ENCODE measurements at places on chromosomes 6 and 20.

DNA sequence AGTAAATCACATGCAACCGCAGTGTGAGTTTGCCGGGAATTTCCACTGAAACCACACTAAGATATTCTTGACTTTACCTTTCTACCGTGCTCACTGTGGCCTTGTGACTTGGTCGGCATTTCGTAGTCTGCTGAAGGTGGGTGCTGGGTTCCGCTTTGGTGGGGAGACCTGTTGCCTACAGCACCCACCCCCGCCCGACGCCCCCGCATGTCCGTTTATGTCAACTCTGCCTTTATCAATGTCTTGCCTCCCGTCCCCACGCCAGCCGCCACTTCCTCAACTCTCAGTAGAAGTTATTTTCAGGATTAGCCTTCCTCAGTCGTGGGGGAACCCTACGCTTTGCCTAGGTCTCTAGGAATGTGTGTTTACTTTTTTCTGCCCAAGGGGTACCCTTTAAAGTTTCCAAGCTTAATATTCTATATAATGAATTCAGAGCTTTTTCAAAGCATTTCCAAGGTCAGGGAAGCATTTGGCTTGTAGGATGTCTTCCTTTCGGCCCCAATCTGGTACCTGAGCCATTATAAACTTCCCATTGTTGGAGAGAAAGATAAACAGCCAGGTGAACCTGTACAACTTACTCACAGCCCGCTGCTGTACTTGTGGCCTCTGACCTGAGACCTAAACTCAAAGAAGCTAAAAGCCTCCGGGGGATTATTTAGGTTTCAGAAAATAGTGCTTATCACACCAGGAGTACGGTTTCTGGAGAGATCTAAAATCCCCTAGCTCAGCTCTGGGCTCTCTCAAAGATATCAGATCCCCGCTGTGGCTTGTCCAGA is 54.2 kb downstream of the TBC1D7 start:
- H3K4me3 ChIP-seq, result no peak overlapping the region
- no peak overlapping the region for H3K27ac ChIP-seq
- H3K36me3 ChIP-seq, result no peaks in the 10 kb centered on the region
- no peaks in the 10 kb centered on the region for H3K4me1 ChIP-seq
- no peaks in the 10 kb centered on the region for H3K27me3 ChIP-seq
- DNase-seq, result no peak

DNA sequence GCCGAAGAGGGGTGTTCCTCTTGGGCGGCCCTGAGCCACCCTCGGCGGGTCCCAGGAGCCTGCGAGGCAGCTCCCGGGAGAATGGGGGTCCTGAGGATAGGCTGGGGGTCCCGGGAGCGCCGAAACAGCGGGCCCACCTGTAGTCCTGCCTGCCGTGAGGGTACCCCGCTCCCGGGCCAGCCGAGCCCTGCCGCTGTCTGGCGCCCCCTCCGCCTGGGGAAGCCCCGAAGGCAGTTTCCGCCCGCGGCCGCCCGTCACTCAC is 280 bp downstream of the SPATA2 start:
- no peaks in the 10 kb centered on the region for H3K27me3 ChIP-seq
- H3K4me1 ChIP-seq, result peaks cover 31% of the 10 kb centered on the region
- no peak for DNase-seq
- H3K4me3 ChIP-seq, result peak overlapping the region; percentile 98
- H3K27ac ChIP-seq, result peak overlapping the region; percentile 90
- no peaks in the 10 kb centered on the region for H3K36me3 ChIP-seq

DNA sequence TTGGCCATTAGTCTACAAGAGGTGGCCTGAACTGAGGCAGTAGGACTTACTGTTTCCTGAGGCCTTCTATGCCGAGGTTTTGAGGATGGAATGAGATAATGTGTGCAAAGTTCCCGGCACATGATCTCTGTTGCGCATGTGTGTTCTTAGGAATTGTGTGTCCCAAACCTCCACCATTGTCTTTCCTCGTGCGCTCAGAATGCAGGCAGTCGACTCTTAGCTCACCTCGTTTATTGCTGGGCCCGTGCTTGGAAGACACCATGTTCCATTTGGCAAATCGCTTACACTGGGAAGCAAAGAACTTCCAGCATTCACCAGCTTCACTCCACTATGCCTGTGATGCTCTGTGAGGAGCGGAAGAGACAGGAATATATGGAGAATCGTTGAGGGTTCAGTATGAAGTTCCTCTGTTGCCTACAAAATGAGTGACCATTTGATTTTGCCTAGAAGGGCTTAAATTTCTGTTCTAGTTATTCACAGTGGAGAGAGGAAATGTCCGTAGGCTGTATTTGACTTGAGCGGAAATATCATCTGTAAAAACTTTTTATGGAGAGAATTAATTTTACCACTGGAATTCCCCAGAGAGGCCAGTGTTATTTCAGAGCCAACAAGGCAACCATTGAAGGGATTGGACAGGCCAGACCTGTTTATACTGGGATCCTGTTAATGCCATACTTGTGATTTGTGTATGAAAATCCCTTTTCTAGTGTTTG is 75.7 kb upstream of the CLDN20 start:
- H3K36me3 ChIP-seq, result no peaks in the 10 kb centered on the region
- no peak overlapping the region for H3K4me3 ChIP-seq
- DNase-seq, result no peak
- peaks cover 56% of the 10 kb centered on the region for H3K4me1 ChIP-seq
- peak overlapping the region; percentile 90 for H3K27ac ChIP-seq
- H3K27me3 ChIP-seq, result no peaks in the 10 kb centered on the region

GRCh38 chr6:119328254-119328653 is 21.3 kb downstream of the MAN1A1 start:
- H3K4me3 ChIP-seq, result no peak overlapping the region
- DNase-seq, result no peak
- H3K4me1 ChIP-seq, result no peaks in the 10 kb centered on the region
- no peak overlapping the region for H3K27ac ChIP-seq
- no peaks in the 10 kb centered on the region for H3K36me3 ChIP-seq

DNA sequence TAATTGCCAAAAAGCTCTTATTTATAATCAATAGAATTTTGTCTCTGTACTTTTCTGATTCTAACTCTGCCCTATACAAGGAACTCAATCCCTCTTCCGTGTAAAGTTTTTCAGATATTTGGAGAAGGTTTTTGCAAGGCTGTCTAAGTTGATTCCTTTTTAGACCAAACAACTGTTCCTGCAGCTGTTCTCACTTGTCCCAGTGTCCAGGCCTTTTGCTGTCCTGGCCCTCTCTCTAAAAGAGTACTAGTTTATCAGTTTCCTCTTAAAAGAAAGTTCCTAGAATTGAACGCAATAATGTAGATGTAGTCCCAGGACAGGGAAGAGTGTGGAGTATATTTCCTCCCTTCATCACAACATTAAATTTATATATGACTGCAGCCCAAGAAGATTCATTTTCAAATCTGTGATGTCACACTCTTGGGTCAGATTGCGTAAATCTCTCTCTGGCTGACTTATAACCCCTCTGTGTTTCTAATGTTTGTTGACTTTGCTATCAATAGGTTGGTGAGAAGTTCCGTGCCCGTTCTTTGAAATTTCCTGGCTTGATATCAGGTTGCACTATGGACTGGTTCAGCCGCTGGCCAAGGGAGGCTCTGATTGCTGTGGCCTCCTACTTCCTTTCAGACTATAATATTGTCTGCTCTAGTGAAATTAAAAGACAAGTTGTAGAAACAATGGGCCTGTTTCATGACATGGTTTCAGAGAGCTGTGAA is 139.4 kb upstream of the GLP1R start:
- no peak for DNase-seq
- no peaks in the 10 kb centered on the region for H3K4me1 ChIP-seq
- no peaks in the 10 kb centered on the region for H3K36me3 ChIP-seq
- no peak overlapping the region for H3K27ac ChIP-seq

DNA sequence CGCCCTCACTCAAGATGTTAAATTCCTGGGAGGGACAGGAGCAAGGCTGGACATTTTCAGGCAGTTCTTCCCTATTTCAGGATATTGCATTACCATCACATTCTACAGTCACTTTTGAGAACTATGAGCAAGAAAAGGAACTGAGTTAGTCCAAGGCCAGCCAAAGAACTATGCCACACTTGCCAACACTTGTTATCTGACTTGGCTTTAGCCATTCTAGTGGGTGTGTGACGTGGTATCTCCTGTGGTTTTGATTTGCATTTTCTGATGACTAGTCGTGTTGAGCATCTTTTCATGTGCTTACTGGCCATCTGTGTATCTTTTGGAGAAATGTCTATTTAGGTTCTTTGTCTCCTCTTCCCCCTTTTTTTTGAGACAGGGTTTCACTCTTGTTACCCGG is 12.0 kb downstream of the XRN2 start:
- H3K27me3 ChIP-seq, result no peaks in the 10 kb centered on the region
- H3K4me3 ChIP-seq, result no peak overlapping the region
- no peak for DNase-seq
- peaks cover 27% of the 10 kb centered on the region for H3K4me1 ChIP-seq
- H3K27ac ChIP-seq, result no peak overlapping the region

DNA sequence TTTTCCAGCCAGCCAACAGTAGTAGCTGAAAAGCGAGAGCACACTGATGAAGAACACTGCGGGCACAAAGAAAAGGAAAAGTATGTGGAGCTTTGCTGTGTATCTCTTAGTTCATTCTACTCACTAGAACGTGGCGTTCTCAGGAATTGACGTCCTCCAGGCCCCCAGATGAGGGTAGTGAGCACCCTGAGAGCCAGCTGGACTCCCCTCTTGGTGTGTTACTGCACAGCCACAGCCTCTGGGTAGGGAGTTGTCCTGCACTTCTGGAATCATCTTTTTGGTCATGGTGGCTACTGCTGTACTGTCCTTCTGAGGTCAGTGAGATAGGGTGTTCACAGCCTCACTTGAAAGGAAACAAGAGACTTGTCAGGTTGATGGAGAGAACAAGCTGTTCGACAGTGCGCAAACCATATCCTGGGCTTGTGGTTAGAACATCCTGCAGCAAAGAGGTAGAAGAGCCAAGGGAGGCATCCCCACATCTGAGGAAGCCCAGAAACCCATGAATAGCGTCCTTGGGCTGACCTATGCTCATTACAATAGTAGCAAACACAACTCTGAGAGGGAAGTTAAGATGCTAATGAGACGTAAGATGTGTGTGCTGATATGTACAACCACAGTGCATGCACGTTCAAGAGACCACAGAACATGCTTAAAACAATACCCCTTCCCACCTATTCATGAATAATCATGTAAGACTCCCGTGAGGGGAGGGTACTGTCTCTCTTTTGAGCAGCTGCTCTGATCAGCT is 14.6 kb upstream of the HLA-F start:
- no peak overlapping the region for H3K27ac ChIP-seq
- H3K27me3 ChIP-seq, result peaks cover 51% of the 10 kb centered on the region
- H3K4me1 ChIP-seq, result no peaks in the 10 kb centered on the region

- H3K4me1 ChIP-seq, result peaks cover 11% of the 10 kb centered on the region
- peaks cover 15% of the 10 kb centered on the region for H3K27me3 ChIP-seq
- H3K36me3 ChIP-seq, result no peaks in the 10 kb centered on the region
- H3K4me3 ChIP-seq, result peak within 1 kb of the TSS; percentile 79
Measured at GRCh38 chr20:6767536-6768227, at the start of gene BMP2. TSS of gene BMP2 (plus strand) at chr20:6767686. CDS start at chr20:6770127, 2,441 bp downstream.

- no peaks in the 10 kb centered on the region for H3K4me1 ChIP-seq
- no peaks in the 10 kb centered on the region for H3K27me3 ChIP-seq
- H3K27ac ChIP-seq, result no peak overlapping the region
- DNase-seq, result no peak
- no peaks in the 10 kb centered on the region for H3K36me3 ChIP-seq
Measured at GRCh38 chr6:164744301-164744700, 565.1 kb downstream of the C6orf118 start.

DNA sequence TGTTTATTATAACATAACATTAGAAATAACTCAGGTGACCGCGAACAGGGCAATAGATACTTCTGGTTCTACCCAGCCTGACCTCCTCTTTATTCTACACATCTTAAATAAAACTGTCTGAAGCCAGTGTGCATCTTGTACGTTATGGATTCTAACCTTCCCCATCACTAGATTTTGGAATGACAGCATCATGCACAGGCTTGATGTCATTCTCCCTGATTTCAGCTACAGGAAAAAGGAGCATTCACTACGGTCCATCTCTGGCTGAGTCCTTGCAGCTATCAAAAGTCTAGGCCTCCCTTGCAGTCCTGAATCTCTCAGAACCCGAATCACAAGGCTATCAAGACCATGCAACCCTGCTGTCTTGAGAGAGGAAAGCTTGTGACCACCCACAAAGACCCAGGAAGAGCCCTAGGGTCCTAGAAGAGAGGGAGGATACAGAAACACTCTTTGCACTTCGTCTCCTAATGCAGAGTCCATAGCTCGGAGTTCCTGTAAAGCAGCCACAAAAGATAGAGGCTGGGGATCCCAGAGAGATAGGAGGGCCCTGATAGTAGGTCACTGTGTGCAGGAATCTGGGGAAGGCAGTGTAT is 845 bp downstream of the HLA-DPA1 start:
- H3K27me3 ChIP-seq, result peaks cover 38% of the 10 kb centered on the region
- no peak overlapping the region for H3K27ac ChIP-seq
- no peaks in the 10 kb centered on the region for H3K4me1 ChIP-seq
- no peak for DNase-seq
- H3K4me3 ChIP-seq, result no peak overlapping the region

- DNase-seq, result no peak
- H3K36me3 ChIP-seq, result no peaks in the 10 kb centered on the region
- H3K4me1 ChIP-seq, result peaks cover 11% of the 10 kb centered on the region
- no peak overlapping the region for H3K4me3 ChIP-seq
- no peaks in the 10 kb centered on the region for H3K27me3 ChIP-seq
Measured at GRCh38 chr6:39941138-39941537, 6.9 kb upstream of the MOCS1 start.

- H3K4me3 ChIP-seq, result no peak overlapping the region
- no peak for DNase-seq
- no peaks in the 10 kb centered on the region for H3K27me3 ChIP-seq
Measured at GRCh38 chr6:90328004-90328403, 31.4 kb upstream of the BACH2 start.

- no peak overlapping the region for H3K4me3 ChIP-seq
- peaks cover 9% of the 10 kb centered on the region for H3K27me3 ChIP-seq
- no peak for DNase-seq
- no peak overlapping the region for H3K27ac ChIP-seq
Measured at GRCh38 chr6:150517175-150517574, 82.5 kb upstream of the PLEKHG1 start.

- DNase-seq, result no peak
- H3K4me1 ChIP-seq, result peaks cover 16% of the 10 kb centered on the region
- H3K27ac ChIP-seq, result peak overlapping the region; percentile 60
- peak overlapping the region; percentile 89 for H3K4me3 ChIP-seq
- no peaks in the 10 kb centered on the region for H3K36me3 ChIP-seq
- H3K27me3 ChIP-seq, result no peaks in the 10 kb centered on the region
Measured at GRCh38 chr6:166381733-166382499, 824 bp downstream of the MPC1 start.

- H3K36me3 ChIP-seq, result no peaks in the 10 kb centered on the region
- peaks cover 23% of the 10 kb centered on the region for H3K27me3 ChIP-seq
- no peak overlapping the region for H3K4me3 ChIP-seq
- no peak overlapping the region for H3K27ac ChIP-seq
- no peaks in the 10 kb centered on the region for H3K4me1 ChIP-seq
Measured at GRCh38 chr6:136307351-136307750, 17.7 kb upstream of the BCLAF1 start.

DNA sequence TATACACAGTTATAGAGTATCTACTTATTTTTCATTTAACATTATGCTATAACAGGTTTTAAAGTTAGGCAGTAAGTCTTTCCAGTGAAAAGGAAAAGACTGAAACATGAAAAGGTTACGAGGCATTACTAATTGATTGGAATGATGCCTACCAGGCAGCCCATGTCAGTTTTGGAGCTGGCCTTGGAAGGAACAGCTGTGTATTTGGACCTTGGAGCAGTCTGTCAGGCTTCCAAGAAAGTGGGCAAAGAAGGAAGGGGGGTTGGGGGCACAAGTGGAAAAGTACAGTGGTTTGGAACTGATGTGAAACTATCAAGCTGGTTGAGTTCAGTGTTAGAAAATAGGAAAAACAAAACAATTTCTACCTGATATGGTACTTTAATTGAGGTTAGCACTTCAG is 41.7 kb downstream of the SLC16A10 start:
- H3K36me3 ChIP-seq, result no peaks in the 10 kb centered on the region
- DNase-seq, result no peak
- H3K27me3 ChIP-seq, result peaks cover 50% of the 10 kb centered on the region
- no peak overlapping the region for H3K4me3 ChIP-seq

Data from osteocyte (in vitro differentiated cells).